ENCODE measurements at places on chromosomes 2 and 18.
A peak's percentile ranks its signal among the peaks of the same experiment; 100 is the strongest.

- no peak for DNase-seq
These were observed 103.3 kb downstream of the CTAGE1 start for GRCh38 chr18:22314420-22314819.

DNA sequence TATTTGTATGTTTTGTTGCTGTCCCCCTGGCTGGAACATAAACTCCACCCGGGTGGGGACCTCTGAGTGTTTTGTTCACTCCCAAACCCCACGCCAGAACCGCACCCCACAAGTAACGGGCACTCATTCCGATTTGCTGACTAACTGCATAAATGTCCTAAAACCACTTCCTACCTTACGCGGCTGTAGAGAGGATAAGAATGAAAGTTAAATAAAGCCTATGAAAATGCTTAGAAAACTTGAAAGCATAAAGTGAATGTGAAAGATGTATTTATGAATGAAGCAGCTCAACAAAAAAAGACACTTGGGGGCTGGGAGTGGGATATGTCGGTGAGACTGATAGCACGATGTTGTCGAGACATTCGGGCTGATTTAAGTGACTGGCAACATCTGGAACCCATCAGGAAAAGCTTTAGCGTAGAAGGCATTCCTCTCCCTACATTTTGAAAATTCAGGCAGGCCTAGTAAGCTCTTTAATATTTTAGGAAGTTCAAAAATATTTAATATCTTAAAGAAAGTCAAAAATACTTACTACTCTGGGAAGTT is 206.7 kb downstream of the SH3RF3 start:
- DNase-seq, result peak; percentile 60

- no peak for DNase-seq
These were observed 61.4 kb upstream of the ASAP2 start for GRCh38 chr2:9145109-9145751.

DNA sequence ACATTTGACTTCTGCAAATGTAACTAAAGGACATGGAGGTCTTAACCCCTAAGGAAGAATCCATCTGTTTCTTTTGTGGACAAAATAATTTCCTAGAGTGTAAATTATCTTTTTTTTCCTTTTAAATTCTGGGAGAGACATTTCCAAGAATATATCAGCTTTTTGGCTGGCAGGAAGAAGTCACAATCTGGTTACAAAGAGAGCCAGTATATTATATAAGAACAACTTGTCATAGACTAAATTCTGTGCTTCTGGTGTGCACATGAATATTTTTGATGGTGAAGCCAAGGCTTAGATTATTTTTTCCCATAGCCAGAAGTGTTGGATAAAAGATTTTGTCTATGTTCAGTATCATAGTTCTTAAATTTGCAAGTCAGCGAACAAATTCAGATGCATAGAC is 500.6 kb downstream of the XIRP2 start:
- no peak for DNase-seq

DNA sequence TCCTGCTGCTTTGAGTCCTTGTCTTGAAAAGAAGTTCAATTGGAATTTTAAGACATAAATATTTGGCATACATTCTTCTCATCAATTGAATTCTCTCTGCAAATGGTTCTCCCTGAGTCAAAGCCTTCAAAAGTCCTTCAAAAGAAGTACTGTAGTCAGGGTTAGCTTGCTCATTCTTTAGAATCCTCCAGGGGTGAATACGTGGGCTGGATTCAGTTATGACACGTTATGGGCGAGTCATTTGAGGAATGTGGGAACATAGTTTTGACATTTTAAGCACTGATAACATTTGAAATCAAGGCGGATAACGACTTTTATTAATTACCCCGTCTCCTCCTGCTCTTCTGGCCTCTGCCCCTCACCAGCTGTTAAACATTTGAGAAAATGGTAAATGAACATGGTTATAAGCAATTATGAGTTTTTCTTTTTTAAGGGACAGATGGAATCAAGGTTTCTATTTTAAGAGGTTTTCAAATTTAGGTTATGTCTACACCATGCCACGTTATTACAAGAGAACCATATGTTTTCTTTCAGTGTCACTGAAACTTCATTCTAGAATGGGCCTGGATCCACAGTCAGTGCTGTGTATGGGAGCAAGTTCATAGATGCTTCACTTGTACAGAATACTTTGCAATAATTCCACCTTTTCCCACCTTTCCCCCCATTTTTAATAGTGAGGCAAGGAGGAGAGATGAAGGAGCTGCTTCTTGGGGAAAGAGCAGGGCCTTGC is 273.1 kb downstream of the TSN start:
- no peak for DNase-seq

DNA sequence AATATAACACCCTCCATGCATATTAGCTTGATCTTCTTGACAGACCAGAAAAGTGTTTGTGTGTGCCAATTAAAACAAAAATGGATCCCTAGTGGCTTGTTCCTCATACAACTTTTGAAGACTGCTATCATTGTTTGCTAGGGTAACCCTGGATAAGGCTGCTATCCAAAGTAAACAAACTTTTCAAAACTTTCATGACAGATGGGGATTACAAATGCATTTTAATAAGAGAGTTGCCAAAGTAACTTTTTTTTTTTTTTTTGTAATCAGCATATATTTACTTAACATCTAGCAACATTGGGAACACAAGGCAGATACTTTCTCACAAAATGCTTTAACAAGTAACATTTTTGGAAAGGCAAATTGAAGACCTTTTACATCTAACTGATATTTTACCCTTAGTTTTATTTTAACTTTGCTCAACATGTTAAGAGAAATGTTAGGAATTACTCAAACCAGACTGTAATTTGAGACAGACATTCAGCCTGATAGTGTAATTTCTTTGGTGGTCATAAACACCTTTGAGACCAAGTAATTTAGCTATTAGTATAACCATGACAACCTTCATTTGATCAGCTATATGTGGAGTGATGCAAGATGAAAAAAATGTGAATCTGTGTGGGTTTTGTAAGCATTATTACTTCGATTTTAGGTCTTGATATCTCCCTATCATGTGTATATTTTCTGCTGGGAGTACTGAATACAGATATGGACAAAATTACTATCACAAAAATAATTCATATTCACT is 300.9 kb downstream of the ARHGAP15 start:
- DNase-seq, result no peak

DNA sequence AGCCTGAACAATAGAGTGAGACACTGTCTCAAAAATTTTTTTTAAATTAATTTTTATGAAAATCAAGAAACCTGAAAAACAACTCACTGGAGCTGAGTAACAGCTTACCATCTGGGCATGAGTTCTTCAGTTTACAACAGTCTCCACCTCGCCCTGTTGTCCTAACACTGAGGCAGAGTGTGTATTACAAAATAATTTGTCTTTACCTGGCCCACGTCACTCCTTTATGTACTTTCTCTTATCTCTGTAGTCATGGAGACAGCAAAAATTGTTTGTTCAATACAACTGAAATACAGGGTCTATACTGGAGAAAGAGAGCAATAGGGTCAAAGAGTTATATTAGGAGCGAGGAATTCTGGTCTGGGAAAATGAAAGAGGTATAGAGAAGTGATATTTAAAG is 48.1 kb downstream of the CYTIP start:
- no peak for DNase-seq

- DNase-seq, result no peak
These were observed 32.5 kb upstream of the PUM2 start for GRCh38 chr2:20382965-20383810.

- DNase-seq, result no peak
These were observed 50.2 kb upstream of the ANKRD44 start for GRCh38 chr2:197360744-197361156.

GRCh38 chr2:121093692-121094091 is 191.3 kb downstream of the TFCP2L1 start:
- no peak for DNase-seq

GRCh38 chr2:239472235-239472775 is 71.5 kb upstream of the HDAC4 start:
- DNase-seq, result peak; percentile 39

DNA sequence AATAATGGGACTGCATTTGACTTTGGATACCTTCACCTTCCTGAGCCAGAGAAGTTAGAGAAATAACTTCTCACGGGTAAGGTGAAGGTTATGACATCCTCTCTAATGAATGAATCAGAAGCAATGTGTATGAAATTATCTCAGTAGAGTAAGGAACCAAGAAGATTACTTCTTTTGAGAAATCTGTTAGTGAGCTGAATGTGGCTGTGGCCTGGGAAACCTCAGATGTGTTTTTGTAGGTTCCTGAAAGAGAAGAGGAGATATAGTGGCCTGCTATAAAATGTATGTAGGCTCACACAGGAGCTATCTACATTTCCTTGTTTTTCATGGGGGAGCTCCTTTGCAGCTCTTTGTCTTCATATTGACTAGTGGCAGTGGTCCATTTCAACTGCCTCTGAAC is 262.6 kb downstream of the CLIP4 start:
- no peak for DNase-seq

- DNase-seq, result no peak
These were observed 239.9 kb downstream of the PAX3 start for GRCh38 chr2:222058819-222059445.

GRCh38 chr2:101734505-101735165 is 37.1 kb downstream of the MAP4K4 start:
- no peak for DNase-seq

DNA sequence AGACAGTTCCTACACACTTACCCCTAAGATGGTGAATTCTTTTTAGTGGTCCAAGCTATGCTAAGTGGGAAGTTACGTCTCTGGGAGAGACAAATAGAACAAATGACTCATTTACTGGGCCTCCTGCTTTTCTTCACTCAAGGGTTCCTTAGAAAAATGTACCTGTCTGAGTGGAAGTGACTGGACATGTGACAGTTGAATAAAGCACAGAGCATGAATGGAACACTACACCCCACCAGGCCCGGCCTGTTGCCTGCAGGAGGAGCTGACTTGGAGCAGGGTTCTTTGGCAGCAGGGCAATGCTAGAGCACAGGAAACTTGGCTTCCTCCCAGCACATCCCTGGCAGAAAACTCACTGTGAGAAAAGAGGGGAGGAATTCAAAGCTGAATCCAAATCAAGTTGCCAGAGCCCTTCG is 451.0 kb upstream of the SETBP1 start:
- DNase-seq, result no peak

- DNase-seq, result no peak
These were observed 940.7 kb upstream of the KLHL29 start for GRCh38 chr2:22444281-22444680.

DNA sequence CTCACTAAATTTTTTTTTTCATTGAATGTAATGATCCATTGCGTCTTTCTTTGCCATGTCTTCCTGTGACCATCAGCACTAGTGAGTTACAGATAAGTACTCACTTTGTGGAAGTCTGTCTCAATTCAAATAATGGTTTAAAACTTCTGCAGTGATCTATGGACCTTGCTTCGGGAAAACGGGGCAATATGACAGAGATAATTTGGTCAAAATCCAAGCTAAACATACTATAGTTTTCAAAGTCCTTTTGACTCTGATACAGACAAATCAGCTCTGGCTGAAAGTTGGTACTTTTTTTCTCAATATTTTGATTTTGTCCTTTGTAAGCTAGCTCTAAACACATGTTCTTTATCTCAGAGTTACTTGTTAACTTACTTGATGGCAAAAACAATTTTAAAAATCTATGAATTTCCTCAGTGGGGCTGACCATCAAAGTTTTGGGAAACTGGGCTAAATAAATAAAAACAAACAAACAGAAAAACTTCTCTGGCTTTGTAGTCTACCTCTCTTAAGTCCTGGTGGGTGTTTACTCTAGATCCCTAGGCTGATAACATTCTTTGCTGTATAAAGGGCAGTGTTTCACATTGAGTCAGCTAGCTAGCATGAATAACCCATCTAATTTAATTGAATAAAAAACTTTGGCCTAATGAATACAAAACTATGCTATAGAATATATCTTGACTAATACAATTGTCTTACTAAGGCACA is 327.6 kb downstream of the RDH14 start:
- DNase-seq, result no peak

DNA sequence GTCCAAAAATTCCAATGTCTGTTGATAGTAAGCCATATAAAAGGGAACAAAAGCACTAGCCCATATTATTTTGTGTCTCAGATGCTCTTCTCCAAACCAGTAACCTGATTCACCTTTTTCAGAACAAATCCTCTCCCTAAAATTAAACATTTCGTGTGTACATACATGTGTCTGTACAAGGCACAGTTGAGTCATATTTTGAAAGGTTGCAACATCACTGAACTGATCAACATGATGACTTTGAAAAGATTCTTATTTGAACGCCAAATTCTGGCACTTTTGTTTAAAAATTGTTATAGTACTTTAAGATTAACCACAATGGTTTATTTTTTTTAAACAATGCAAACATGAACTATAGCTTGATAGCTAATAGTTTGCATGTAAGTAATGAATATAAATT is 102.5 kb downstream of the RIT2 start:
- DNase-seq, result no peak

DNA sequence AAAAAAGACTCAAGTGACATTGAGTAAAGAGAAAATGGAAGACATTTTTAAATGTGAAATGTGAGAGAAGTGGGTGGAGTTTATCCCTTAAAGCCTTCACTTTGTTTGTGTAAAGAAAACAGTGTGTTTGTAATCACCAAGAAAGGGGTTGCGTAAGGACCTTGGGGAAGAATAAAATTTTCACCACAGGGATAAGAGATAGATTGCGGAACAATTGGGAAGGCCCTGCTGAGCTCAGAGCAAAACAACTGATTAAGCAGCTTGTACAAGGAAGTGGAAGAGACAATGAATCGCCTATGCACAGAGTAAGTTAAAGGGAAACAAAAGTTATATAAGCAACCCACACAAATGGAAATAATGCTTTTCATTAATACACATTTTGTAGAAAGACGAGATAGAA is 327.7 kb downstream of the RAD51AP2 start:
- no peak for DNase-seq

DNA sequence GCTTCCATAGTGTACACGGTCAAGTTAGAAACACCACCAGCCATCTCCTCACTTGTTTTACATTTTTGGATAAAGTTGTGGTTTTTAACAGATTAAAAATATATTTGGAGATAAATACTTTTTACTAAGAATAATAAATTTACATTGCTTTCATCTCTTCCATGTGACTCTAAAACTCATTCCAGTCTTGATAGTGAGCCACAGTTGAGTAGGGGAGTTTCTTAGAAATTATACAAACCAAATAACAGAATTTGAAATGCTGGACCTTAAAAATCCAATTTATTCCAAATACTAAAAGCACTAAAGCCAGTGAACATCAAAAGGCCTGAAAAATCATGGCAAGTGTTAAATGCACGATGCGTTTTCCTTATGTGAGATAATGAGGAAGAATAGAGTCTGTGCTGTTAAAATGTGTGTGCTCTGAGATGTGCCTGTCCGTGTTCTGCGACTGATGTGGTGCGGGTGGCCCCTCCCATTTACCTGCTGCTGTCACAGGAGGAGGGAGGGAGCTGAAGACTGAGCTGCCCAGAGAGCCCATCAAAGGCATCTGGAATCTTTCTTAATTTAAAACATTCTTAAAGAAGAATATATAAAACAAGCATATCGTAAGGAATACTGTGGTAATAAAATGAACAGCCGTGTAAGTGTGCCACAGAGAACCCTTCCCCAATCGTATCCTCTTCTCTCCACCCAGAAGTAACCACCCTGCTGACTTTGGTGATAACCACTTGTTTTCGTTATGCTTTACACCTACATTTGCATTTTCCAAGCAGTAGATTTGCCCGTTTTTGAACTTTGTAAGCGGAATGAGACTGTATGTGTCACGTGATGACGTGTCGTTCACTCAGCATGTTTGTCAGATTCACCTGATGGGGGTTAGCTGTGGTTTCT is 57.0 kb upstream of the TXNDC2 start:
- no peak for DNase-seq

Data from natural killer cell treated with Interleukin-12 subunit alpha and Interleukin-12 subunit beta and Interleukin-15 and Interleukin-18, amount 100 ng/mL, for 72 hours (primary cell).